ENCODE measurements at places on chromosomes 11 and 22. TPM values are rescaled to one million over a fixed set of nuclear protein-coding genes. Genes with fewer than 3 reads are reported as not detected.

Gene OTOG
- total RNA-seq = not detected

Gene STX5
- total RNA-seq = 25.3 TPM

Gene SAMM50
- 45.9 TPM for total RNA-seq

Gene RNF121
- total RNA-seq = 62.8 TPM

Gene ZNF280B
- total RNA-seq = 1.3 TPM

Gene TAGLN
- 61.4 TPM for total RNA-seq

Gene LINC01488
- 0.05 TPM for total RNA-seq

Gene PKP3
- 39.9 TPM for total RNA-seq

Gene C1QTNF5
- not detected for total RNA-seq

Gene CRYBB2
- total RNA-seq = not detected

Gene RAB39A
- total RNA-seq = 0.66 TPM

Gene TMEM135
- total RNA-seq = 11.6 TPM

Gene SMTN
- 27.3 TPM for total RNA-seq

Gene OR8D4
- total RNA-seq = not detected

Gene GLB1L3
- not detected for total RNA-seq

Gene TMEM191B
- 1.9 TPM for total RNA-seq

Gene ANO1
- total RNA-seq = 1.3 TPM

Gene GRM5
- 0.01 TPM for total RNA-seq

Gene PYGM
- total RNA-seq = 0.54 TPM

Gene ALDH3B1
- total RNA-seq = 133 TPM

Gene PHOX2A
- total RNA-seq = not detected

Gene MMP12
- total RNA-seq = 0.06 TPM

Gene KCNQ1
- 0.32 TPM for total RNA-seq

Gene MS4A6E
- not detected for total RNA-seq

Gene PRDM10
- 1.5 TPM for total RNA-seq

Gene GLYAT
- not detected for total RNA-seq

Gene OR6A2
- not detected for total RNA-seq

Gene OR10D3
- total RNA-seq = not detected

Gene H19
- total RNA-seq = 10.2 TPM

Gene HTR3B
- total RNA-seq = not detected

Gene ADAMTS15
- total RNA-seq = 7.5 TPM

Gene JAML
- total RNA-seq = not detected

Gene ADSL
- total RNA-seq = 94.1 TPM

Gene NCAPH2
- total RNA-seq = 37.4 TPM

Gene ASRGL1
- 13.0 TPM for total RNA-seq

Gene YDJC
- total RNA-seq = 60.7 TPM

Gene ADAMTS8
- 0.62 TPM for total RNA-seq

Gene GRK3
- total RNA-seq = 3.6 TPM

Gene RAB38
- total RNA-seq = 0.83 TPM

Gene DRICH1
- not detected for total RNA-seq

Gene OR51B4
- not detected for total RNA-seq

Gene APOL5
- total RNA-seq = not detected

Gene LDHAL6A
- not detected for total RNA-seq

All from A549 treated with CORT108297 at 1 μM for 4 hours (cell line).